ENCODE measurements at places on chromosomes 2 and 18.

- DNase-seq, result no peak
Observed at GRCh38 chr2:237200462-237200861, 114.8 kb downstream of the COPS8 start.

DNA sequence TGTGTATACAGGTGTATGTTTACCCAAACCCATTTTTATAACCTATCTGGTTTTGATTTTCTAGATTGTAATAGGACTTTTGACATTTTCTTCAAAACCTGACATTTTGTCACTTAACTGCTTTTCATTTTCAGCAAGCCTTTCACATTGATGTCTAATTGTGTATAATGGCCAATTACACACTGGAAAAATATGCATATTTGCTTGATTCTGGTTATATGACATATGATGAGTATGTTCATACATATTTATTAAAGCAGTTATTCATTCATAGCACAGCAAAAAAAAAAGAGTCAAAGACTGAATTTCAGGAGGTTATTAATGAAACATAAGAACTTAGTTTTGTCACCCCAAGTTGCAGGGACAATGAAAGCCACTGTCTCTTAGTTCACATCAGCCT lies 307.7 kb upstream of the TNP1 start:
- DNase-seq, result no peak

- DNase-seq, result no peak
Observed at GRCh38 chr2:225766431-225766830, 366.9 kb downstream of the NYAP2 start.

DNA sequence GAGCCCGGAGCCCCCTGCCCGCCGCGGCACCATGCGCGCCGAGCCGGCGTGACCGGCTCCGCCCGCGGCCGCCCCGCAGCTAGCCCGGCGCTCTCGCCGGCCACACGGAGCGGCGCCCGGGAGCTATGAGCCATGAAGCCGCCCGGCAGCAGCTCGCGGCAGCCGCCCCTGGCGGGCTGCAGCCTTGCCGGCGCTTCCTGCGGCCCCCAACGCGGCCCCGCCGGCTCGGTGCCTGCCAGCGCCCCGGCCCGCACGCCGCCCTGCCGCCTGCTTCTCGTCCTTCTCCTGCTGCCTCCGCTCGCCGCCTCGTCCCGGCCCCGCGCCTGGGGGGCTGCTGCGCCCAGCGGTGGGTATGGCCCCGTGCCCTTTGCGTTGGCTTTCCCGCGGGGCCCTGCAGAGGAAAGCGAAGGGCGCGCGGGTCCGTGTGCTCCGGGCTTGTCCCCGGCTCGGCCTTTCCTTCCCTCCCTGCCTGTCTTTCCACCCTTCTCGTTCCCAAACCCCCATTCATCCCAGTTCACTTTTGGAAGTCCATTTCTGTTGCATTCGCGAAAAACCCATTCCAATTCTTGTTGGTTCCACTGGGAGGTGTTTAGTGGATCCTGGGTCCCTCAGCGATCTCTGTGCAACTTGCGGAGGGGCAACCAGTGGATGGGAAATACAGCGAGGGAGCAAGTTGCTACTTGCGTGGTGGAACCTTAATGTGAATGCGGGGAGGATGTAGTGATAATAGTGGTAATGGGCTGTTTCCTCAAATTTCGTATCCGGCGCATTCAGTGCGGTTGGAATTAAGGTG lies 599 bp downstream of the ADAM23 start:
- peak; percentile 46 for DNase-seq
